Activated CD8-positive, alpha-beta T cell treated with anti-CD3 and anti-CD28 coated beads for 36 hours (primary cell): ENCODE measurements at places on chromosomes 4 and X.

DNA sequence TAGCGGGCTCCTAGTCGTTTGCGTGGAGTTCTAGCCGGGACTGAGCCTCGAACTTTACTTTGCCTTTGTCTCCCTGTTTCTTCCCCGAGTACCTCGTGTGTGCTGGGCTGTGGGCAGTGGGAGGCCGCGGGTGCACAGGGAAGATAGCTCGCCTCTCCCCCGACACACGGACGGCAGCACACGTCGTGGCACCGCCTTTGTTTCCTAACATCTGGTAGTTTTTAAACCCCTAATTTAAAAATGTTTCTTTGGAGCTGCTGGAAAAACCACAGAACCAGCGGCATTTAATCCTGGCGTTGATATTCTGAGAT lies 866 bp downstream of the RBM46 start:
- no peak for DNase-seq

DNA sequence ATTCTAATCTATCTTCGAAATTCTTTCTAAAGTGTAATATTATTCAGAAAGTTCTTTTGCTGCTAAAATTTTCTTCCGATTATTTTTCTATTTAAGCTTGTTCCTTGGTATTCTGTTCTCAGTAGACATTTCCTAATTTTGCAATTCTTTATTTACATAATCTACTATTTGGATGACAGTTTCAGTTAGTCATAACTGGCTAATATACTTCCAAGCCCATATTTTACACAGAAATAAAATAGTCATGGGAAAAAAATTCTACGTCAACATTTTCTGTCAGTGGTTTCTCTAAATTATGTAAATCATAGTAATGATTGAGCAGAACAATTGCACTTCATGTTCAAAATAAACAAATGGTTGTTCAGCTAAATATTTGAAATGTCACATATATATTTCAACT lies 178.0 kb upstream of the ANKRD50 start:
- no peak for DNase-seq

DNA sequence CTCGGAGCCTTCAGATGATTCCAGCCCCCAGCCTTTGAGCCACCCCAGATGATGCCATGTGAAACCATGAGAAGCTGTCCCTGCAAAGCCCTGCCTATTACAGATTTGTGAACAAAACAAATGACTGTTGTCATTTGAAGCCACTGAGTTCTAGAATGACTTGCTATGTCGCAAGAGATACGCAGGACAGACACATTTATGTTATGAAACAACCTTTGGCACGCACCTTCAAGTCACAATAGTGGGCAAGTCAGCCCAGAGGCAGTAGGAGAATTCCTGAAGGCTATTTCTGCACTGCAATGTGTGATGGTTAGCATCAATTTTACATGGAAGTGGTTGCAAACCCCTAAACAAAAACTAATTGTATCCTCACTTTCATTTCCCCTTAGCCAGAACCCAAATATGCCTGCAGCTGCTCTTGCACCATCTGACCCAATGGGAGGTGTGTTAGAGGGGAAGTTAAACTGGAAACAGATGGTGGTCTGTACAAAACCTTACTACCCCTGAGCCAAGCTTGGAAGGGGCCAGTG lies 174.4 kb upstream of the ATP6AP2 start:
- no peak for DNase-seq

- DNase-seq: no peak
These were observed 49.6 kb downstream of the LHFPL1 start for GRCh38 chrX:112630187-112630586.

- DNase-seq: no peak
These were observed 1920.5 kb upstream of the PCDH7 start for GRCh38 chr4:28799696-28800095.
